ENCODE measurements at places on chromosomes 6 and 20. TPM values are rescaled to one million over a fixed set of nuclear protein-coding genes. Genes with fewer than 3 reads are reported as not detected.

TEAD3 gene
- polyA plus RNA-seq: 54.4 TPM

RAET1L gene
- 0.17 TPM for polyA plus RNA-seq

ELOVL4 gene
- 1.1 TPM for polyA plus RNA-seq

GRM1 gene
- 0.07 TPM for polyA plus RNA-seq

GRCh38 chr6:73985891-73986290, 289.9 kb downstream of the CD109 start:
- H3K4me3 ChIP-seq: no peak overlapping the region
- no peaks in the 10 kb centered on the region for H3K4me1 ChIP-seq
- DNase-seq: no peak
- no peak overlapping the region for H3K27ac ChIP-seq
- no peaks in the 10 kb centered on the region for H3K36me3 ChIP-seq
- no peaks in the 10 kb centered on the region for H3K27me3 ChIP-seq

DNA sequence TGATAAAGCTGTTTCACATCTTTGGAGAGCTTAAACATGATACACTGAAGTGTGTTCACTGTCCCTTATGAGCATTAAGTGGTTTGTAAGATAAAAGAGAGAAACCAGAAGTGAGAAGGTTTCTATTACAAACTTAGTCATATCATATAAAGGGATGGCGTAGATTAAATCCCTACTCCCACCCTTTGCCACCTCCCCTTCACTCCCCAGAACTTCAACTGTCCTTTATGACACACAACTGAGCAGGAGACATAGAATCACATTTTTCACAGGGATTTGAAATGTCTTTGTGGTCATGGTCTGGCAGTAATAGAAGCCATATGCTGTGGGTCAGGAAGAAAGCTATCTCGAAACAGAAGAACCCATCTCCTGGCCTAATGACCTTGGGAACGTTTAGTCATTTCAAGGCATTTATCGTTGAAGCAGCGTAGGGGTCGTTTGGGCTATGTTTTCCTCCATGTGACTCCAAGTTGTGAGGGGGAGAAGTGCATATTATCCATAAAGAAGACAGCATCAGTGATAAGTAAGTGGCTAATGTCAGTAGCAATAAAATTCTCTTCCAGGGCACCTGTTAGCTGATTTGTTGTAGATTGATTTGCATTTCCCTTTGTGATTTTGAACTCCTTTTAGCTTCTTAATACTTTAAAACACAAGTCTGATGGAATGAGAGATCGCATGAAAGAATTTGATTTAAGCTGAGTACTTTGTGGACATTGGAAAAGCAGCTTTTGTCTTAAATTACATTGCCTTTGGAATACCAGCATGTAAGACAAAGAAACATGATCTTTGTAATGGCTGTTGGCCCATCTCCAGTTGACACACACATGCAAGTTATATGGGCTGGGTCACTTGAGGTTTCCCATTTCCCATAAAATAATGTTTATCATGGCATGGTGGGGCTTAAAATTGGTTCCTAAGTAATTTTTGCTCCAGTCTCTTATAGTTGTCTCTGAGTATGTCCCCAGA, 501.5 kb upstream of the FLRT3 start:
- no peak for DNase-seq
- no peaks in the 10 kb centered on the region for H3K36me3 ChIP-seq
- H3K4me1 ChIP-seq: no peaks in the 10 kb centered on the region
- H3K27ac ChIP-seq: no peak overlapping the region
- H3K27me3 ChIP-seq: no peaks in the 10 kb centered on the region
- H3K4me3 ChIP-seq: no peak overlapping the region

DNA sequence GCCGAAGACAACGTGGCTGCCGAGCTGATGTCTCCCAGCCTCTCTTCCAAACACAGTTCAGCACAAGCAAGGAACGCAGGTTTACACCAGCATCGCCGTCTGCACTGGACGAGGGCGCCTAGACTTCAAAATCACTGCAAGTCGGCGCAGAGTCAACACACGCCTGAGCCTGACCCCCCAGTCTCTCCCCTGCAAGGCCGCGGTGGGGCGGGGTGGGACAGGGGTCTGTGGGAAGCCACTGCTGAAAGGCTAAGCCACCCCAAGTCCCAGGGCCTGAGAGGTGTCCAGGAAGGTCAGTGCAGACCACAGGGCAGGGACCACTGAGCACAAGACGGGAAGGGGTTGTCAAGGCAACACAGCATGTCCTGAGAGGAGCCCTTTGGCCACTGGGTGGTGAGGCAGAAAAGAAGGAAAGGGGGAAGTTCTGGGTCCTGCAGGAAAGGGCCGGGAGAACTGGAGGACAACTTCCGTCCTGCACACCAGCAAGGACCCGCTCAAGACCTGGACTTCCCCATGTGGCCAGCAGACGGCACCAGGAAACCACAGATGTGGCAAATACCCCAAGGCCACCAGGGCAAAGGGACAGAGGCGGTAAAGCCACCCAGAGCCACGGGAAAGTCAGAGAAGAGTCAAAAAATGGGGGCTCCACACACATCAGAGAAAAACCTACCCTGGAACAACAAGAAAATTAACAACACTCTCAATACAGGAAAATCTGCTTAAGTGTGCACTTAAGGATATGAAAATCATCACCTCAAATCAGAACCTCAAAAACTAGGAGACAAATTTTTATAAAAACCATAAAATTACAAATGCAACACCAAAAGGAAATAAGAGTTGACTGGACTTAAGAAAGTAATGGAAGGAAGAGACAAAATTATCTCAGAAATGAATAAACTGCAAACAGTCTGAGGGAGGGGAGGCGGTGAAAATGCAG, 84.8 kb downstream of the TAF4 start:
- DNase-seq: peak; percentile 82
- peaks cover 9% of the 10 kb centered on the region for H3K4me1 ChIP-seq
- no peaks in the 10 kb centered on the region for H3K27me3 ChIP-seq
- H3K27ac ChIP-seq: no peak overlapping the region
- no peak overlapping the region for H3K4me3 ChIP-seq

GRCh38 chr6:3607171-3607570, 144.3 kb downstream of the PXDC1 start:
- H3K4me3 ChIP-seq: no peak overlapping the region
- no peak overlapping the region for H3K27ac ChIP-seq
- no peaks in the 10 kb centered on the region for H3K36me3 ChIP-seq

DNA sequence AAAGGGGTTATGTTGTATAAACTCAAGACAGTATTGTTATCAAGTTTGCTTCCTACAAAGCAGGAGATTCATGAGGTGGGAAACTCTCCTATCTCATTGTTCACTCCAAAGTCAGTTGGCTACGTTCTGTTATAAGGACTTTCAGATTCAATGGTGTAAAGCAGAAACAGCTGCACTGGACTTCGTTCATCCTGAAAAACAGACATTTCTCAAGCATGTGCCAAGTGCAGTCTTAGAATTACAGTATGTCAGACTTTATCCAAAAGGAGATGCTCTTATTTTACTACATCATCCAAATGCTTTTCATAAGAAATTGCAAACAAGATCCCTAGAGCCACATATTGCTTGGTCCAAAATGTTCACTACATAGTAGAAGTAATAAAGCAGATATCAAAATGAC, 14.9 kb downstream of the COL21A1 start:
- no peaks in the 10 kb centered on the region for H3K27me3 ChIP-seq
- H3K27ac ChIP-seq: no peak overlapping the region
- H3K4me1 ChIP-seq: no peaks in the 10 kb centered on the region
- H3K36me3 ChIP-seq: no peaks in the 10 kb centered on the region

DNA sequence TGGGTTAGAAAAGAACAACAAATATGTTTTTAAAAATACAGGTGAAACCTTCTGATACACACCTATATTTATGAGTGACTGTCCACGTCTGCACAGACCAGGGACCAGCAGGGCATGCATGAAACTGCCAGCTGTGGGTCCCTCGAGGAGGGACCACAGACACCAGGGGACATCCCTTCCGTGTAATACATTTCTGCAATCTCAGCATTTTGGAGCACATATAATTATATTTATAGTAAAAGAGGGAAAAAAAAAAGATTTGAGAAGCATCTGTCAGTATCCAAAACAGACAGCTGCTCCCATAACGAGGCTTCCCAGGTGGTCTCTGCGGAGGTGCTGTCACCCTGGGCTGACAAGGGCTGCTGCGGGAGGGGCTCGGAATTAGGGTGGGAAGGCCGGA, 40.2 kb downstream of the PMEPA1 start:
- H3K27ac ChIP-seq: no peak overlapping the region
- no peak for DNase-seq
- no peak overlapping the region for H3K4me3 ChIP-seq
- no peaks in the 10 kb centered on the region for H3K27me3 ChIP-seq
- H3K36me3 ChIP-seq: no peaks in the 10 kb centered on the region
- H3K4me1 ChIP-seq: peaks cover 14% of the 10 kb centered on the region

- DNase-seq: no peak
- no peak overlapping the region for H3K27ac ChIP-seq
- no peaks in the 10 kb centered on the region for H3K27me3 ChIP-seq
- H3K4me3 ChIP-seq: no peak overlapping the region
- no peaks in the 10 kb centered on the region for H3K4me1 ChIP-seq
Measured at GRCh38 chr20:17369506-17369905, 142.7 kb downstream of the PCSK2 start.

DNA sequence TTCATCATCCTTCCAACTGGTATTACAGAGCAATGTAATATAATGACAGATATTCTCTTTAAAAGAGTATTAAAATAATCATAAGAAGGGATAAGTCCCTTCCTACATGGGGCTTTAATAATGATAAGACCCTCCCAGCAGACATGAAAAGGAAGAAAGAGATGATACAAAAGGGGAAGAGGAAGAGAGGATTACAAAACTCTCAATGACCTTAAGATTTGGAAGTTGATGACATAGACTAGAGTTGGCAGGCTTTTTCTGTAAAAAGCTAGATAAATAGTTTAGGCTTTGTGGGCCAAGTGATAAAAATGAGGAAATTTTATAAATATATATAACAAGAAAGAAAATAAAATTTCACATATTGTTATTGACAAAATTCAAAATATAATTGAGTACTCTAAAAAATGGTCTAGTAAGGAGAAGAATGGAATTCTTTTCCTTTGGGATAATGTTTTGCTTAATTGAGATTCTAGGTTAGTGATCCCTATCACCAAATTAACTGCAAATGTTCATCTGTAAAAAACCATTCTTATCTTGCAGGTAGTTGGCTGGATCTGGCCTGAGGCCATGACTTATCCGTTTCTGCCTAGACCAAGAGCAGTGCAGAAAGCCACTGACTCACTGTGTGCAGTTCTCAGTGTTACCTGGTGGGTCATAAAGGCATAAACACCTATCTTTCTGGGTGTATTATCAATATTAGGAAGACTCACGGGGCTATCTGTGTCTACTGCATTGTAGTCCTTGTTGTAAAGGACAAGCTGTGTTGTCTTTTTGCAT, 11.0 kb downstream of the RIPOR2 start:
- H3K4me1 ChIP-seq: peaks cover 2% of the 10 kb centered on the region
- DNase-seq: no peak
- H3K27ac ChIP-seq: no peak overlapping the region
- no peak overlapping the region for H3K4me3 ChIP-seq
- H3K27me3 ChIP-seq: no peaks in the 10 kb centered on the region

DNA sequence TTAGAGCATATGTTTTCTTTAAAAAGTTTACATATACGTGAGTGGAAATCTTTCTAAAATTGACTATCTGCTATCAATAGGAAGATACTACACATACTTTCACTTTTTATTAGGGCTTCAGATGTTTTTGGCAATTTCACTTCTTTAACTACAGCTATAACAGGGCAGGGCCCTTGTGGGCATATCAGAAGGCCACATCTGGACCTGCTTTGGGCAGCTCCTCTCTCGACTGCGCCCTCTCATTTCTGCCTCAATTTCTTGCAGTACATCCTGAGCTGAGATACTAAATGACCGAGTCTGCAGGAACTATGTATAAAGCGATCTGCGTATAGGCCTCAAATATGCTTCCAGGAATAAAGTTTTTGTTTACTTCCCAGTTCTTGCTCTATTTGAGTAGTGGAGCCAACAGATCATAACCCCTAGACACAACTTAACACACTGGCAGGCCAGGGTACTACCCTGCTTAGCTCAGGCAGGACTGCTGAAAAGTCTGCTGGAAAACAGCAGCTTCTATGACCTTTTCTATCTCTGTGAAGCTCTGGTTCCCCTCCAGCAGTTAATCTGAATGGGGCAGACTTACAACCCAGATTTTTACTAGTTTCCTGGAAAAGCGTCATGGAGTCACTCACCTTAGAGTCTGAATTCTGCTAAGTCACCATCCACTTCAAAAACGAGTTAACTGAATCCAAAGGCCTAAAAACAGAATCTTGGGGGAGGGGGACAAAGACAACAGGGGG, 12.7 kb downstream of the GCLC start:
- no peak overlapping the region for H3K4me3 ChIP-seq
- peaks cover 17% of the 10 kb centered on the region for H3K4me1 ChIP-seq
- H3K27ac ChIP-seq: no peak overlapping the region
- H3K36me3 ChIP-seq: no peaks in the 10 kb centered on the region
- H3K27me3 ChIP-seq: no peaks in the 10 kb centered on the region
- no peak for DNase-seq

DNA sequence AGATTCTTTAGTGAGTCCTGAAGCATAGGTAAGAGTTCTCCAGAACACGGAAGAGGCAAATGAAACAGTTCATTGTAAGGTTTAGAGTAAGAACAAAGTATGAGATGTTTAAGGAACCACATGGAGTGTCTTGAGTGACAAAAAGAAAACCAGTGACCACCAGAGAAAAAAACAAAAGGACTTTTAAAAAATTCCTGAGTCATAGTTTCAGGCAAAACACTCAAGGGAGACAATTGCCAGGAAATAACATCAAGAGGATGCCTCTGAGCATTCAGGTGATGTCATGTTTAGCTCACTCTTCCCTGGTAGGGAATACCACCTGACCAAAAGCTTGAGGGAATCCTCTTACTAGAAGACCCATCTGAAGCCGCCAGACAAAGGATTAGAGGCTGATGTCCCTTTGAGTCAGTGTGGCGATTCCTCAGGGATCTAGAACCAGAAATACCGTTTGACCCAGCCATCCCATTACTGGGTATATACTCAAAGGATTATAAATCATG, 110.3 kb downstream of the COL19A1 start:
- no peaks in the 10 kb centered on the region for H3K36me3 ChIP-seq
- H3K4me3 ChIP-seq: no peak overlapping the region

- H3K27me3 ChIP-seq: no peaks in the 10 kb centered on the region
- no peaks in the 10 kb centered on the region for H3K36me3 ChIP-seq
- H3K27ac ChIP-seq: no peak overlapping the region
- H3K4me1 ChIP-seq: no peaks in the 10 kb centered on the region
- DNase-seq: no peak
- no peak overlapping the region for H3K4me3 ChIP-seq
Measured at GRCh38 chr6:142058551-142059290, 74.0 kb upstream of the GJE1 start.

- DNase-seq: no peak
- H3K4me3 ChIP-seq: no peak overlapping the region
- no peak overlapping the region for H3K27ac ChIP-seq
- H3K4me1 ChIP-seq: no peaks in the 10 kb centered on the region
- H3K36me3 ChIP-seq: no peaks in the 10 kb centered on the region
- peaks cover 5% of the 10 kb centered on the region for H3K27me3 ChIP-seq
Measured at GRCh38 chr6:106339334-106340029, 13.9 kb upstream of the ATG5 start.

- H3K36me3 ChIP-seq: peaks cover 7% of the 10 kb centered on the region
- no peak for DNase-seq
- H3K4me3 ChIP-seq: no peak overlapping the region
- H3K27me3 ChIP-seq: no peaks in the 10 kb centered on the region
- no peak overlapping the region for H3K27ac ChIP-seq
- no peaks in the 10 kb centered on the region for H3K4me1 ChIP-seq
Measured at GRCh38 chr6:100833972-100834574, 47.1 kb downstream of the ASCC3 start.
